Activated CD4-positive, CD25-positive, alpha-beta regulatory T cell (primary cell): ENCODE measurements at places on chromosomes 11 and 22.
A peak's percentile ranks its signal among the peaks of the same experiment; 100 is the strongest.

DNA sequence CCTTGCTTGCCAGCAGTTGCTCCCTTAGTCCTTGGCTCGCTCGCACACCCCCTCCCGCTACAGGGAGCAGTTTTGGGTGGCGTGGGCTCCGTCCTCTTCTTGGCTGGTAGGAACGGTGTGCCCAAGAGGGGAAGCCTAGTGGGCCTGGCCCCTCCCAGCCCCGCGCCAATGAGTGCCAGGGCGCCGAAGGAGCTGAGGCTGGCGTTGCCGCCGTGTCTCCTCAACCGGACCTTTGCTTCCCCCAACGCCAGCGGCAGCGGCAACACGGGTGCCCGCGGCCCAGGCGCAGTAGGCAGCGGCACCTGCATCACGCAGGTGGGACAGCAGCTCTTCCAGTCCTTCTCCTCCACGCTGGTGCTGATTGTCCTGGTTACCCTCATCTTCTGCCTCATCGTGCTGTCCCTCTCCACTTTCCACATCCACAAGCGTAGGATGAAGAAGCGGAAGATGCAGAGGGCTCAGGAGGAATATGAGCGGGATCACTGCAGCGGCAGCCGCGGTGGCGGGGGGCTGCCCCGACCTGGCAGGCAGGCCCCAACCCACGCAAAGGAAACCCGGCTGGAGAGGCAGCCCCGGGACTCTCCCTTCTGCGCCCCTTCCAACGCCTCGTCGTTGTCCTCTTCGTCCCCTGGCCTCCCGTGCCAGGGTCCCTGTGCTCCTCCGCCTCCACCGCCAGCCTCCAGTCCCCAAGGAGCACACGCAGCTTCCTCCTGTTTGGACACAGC is 1.6 kb downstream of the C11orf87 start:
- no peak for DNase-seq

GRCh38 chr11:74506823-74507222 is 13.3 kb upstream of the LIPT2 start:
- DNase-seq, result no peak

GRCh38 chr11:464316-464715 is 14.2 kb downstream of the PTDSS2 start:
- DNase-seq, result no peak

DNA sequence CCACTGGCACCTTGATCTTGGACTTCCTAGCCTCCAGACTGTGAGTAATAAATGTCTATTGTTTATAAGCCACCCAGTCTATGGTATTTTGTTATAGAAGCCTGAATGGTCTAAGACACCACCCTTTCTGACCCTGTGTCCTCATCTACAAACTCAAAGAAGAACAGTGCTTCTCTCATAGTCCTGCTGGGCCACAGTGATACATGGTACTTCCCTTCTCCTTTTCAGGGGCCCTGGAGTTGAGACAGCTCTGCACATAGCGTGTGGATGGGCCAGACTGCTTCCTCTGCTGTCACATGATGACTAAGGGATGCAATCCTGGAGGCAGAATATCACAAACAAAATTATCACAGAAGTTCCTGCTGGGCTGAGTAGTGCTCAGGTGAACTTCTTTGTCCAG is 5.0 kb downstream of the KCNJ11 start:
- no peak for DNase-seq

- DNase-seq, result no peak
Observed at GRCh38 chr11:13101644-13102512, 92.8 kb downstream of the RASSF10 start.

- peak; percentile 34 for DNase-seq
Observed at GRCh38 chr11:63906585-63906984, 10.4 kb downstream of the RCOR2 start.

DNA sequence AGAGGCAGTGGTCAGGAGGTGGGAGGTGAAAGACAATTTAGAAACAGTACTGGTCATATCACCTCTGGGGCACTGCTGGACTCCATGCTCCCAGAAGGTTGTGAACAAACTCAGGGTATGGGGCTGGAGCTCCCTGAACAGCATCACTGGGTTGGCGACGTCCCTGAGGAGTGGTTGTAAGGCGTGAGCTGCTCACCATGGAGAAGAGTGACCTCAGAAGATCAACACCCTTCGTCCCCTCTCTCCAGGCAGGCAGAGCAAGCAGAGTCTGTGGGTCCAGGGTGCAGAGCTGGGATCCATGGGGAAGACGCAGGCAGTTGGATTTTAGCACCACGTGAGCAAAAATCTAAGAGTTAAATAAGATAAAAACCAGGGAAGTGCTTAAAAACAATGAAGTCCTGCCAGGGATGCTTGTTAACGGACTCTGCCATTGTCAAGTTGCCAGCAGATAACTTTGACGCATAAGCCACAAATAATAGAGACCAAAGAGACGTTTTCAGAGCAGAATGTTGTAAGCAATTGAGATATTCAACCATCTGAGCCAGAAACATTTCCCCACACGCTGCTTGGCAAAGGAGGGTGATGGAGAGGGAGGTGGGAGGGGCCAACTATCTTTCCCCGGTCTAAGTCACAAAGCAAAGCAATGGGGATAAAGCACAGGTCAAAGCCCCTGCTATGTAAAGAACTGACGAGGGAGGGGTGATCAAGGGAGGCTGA is 13.6 kb downstream of the PNPLA5 start:
- no peak for DNase-seq

DNA sequence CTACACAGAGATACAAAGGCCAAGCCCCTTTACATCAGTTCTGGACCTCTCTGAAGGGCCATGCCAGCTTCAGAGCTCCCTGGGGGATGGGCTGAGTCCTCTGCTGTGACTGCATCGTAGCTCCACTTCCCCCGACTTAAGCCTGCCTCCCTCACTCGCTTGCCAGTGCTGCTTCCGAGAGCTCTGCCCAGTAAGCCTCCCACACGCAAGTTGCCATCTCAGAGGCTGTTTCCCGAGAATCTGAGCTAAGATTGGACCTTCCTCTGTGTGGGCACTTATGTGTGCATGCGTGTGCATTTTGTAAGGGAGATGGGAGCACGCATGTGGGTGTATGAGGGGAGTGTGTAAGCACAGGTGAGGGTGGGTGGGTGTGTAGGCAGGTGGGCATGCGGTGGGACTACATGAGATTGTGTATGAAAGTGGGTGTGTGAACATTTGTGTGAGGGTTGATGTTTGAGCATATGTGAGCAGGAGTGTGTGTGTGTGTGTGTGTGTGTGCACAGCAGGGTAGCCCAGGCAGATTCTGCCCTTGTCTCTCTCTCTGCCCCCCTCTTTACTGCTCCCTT is 163.0 kb upstream of the SYT13 start:
- DNase-seq, result no peak

GRCh38 chr22:50326225-50326955 is 422 bp downstream of the DENND6B start:
- no peak for DNase-seq

GRCh38 chr22:37627545-37627944 is 11.9 kb upstream of the SH3BP1 start:
- DNase-seq, result peak; percentile 45

DNA sequence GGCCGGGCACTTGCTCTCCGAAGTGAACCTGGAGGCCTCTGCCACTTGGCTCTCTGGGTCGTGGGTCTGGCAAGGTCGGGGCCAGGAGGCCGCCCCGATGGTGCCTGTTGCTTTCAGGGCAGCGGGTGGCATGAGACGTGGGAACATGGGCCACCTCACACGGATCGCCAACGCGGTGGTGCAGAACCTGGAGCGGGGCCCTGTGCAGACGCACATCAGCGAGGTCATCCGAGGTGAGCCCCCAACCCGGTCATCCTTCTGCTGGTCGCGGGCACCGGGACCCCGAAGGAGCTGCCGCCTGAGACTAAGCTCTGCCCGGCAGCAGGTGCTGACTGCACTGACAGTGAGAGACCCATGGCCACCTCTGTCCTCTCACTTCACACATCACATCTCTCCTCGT is 40.0 kb downstream of the SBF1 start:
- DNase-seq, result no peak

GRCh38 chr11:17736930-17737817 is 2.6 kb downstream of the KCNC1 start:
- DNase-seq, result no peak

GRCh38 chr11:127627629-127628457 is 627.3 kb upstream of the KIRREL3 start:
- DNase-seq, result no peak

- no peak for DNase-seq
Observed at GRCh38 chr11:115499891-115500290, 4.3 kb downstream of the CADM1 start.

GRCh38 chr11:22785251-22785650 is 44.4 kb downstream of the SVIP start:
- no peak for DNase-seq

GRCh38 chr11:126265811-126266210 is 2.9 kb downstream of the SRPRA start:
- DNase-seq, result no peak

GRCh38 chr11:28539239-28540030 is 431.2 kb downstream of the METTL15 start:
- DNase-seq, result no peak

GRCh38 chr22:28728621-28729313 is 12.9 kb downstream of the CHEK2 start:
- no peak for DNase-seq

GRCh38 chr11:27234961-27235360 is 128.1 kb downstream of the CCDC34 start:
- no peak for DNase-seq

- no peak for DNase-seq
Observed at GRCh38 chr11:94563176-94563847, 3.9 kb upstream of the PIWIL4 start.

- DNase-seq, result no peak
Observed at GRCh38 chr11:128453444-128454336, 133.7 kb downstream of the ETS1 start.

GRCh38 chr11:10751581-10751940 is 515 bp downstream of the CTR9 start:
- no peak for DNase-seq

DNA sequence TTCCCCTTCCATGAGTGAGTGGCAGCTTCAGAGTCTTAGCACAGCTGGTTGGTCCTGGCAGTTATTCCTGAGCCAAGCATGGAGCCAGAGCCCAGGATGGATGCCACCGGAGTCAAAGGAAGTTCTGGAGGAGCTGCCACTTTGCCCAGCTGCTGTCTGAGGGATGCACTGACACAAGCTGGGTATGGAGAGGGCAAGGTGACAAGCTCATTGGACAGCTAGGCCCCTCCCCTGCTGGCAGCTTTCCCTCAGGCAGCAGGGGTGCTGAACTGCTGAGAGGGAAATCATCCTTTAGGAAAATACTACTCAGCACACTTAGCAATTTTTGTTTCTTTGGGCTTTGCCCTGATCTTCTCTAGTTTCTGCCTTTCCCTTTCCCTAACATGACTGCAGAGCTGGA is 99.3 kb upstream of the SESN3 start:
- DNase-seq, result no peak

DNA sequence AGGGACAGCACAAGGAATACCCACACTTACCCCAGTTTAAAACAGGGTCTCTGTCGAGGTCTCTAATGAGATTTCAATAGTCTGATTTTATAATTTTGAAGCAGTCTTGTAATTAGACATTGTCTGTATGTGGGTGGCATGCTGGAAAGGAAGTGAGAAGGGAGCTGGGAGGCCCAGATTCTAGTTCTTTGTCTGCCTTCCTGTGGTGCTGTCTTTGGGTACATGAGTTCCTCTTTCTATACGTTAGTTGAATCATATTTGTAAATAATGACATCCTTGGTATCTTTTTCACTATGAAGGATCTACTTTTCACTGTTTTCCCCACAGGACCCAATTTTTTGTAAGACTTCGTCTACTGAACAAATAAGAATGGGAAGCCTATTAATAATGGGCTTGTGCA is 42.0 kb upstream of the TENM4 start:
- DNase-seq, result no peak
